ENCODE measurements at places on chromosomes 4 and X.

- no peaks in the 10 kb centered on the region for H3K36me3 ChIP-seq
- H3K4me3 ChIP-seq: no peak overlapping the region
- H3K4me1 ChIP-seq: no peaks in the 10 kb centered on the region
- no peak for DNase-seq
These were observed 88.9 kb downstream of the UBE2K start for GRCh38 chr4:39786838-39787237.

GRCh38 chrX:97065066-97065465 is 181.4 kb downstream of the RPA4 start:
- no peak overlapping the region for H3K27ac ChIP-seq
- no peaks in the 10 kb centered on the region for H3K36me3 ChIP-seq
- peaks cover 2% of the 10 kb centered on the region for H3K4me1 ChIP-seq
- H3K4me3 ChIP-seq: no peak overlapping the region
- DNase-seq: no peak

DNA sequence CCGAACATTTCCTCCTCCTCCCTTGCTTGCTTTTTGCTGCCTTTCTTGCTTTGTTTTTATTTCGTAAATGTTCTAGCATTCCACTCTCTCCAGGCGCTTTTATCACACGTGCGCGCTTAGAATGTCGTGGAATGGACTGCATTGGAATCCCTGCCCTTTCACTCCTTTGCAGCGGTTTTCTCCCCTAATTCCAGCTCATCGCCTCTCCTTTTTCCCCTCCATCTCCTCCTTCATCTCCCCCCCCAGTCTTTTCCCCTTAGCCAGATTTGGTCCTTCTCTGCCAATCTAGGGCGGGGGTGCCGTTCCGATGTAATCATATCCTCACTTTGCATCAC is 579 bp downstream of the OGT start:
- DNase-seq: no peak
- peak overlapping the region; percentile 72 for H3K27ac ChIP-seq
- H3K4me1 ChIP-seq: no peaks in the 10 kb centered on the region
- no peaks in the 10 kb centered on the region for H3K36me3 ChIP-seq
- H3K27me3 ChIP-seq: no peaks in the 10 kb centered on the region

GRCh38 chrX:13994536-13995080 is 35.1 kb downstream of the GEMIN8 start:
- H3K27me3 ChIP-seq: no peaks in the 10 kb centered on the region
- no peak overlapping the region for H3K27ac ChIP-seq
- no peak for DNase-seq
- H3K4me1 ChIP-seq: no peaks in the 10 kb centered on the region
- H3K36me3 ChIP-seq: no peaks in the 10 kb centered on the region
- no peak overlapping the region for H3K4me3 ChIP-seq

DNA sequence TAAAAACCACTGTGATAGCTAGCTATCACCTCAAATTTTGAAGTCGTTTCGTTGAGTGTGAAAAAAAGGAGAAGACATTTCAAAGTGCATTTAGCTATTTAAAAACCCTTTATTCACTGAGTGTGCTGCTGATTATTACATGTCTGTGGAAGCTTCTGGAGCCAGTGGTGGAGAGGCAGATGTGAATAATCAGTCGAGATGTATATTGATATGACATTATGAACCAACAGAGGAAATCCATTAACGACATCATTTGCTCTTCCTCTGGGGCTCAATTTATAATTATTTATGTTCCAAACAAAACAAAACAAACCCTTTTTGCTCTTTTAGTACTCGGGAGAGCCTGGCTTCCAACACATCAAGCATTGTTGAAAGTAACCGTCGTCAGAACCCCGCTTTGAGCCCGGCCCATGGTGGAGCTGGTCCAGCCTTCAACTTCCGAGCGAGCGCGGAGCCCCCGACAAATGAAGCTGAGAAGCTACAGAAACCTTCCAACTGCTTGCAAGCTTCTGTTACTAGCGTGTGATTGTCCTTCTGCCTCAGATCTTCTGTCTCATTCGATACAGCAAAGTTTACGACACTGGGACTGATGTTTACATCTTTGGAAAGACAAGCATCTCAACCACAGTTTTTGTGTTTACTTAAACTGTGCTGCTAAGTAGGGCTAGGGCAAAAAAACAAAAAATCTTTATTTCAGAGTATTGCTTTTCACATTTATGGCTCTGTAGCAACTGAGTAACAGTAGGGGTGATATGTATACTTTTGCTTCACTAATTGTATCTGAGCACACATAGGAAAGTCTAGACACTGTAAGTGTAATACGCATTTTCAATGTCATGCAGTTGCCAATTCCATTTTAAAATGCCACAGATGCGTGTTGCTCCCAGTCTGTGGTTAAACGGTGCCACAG is 111.9 kb downstream of the STOX2 start:
- H3K27me3 ChIP-seq: no peaks in the 10 kb centered on the region
- H3K27ac ChIP-seq: no peak overlapping the region
- H3K4me3 ChIP-seq: no peak overlapping the region
- H3K4me1 ChIP-seq: no peaks in the 10 kb centered on the region

DNA sequence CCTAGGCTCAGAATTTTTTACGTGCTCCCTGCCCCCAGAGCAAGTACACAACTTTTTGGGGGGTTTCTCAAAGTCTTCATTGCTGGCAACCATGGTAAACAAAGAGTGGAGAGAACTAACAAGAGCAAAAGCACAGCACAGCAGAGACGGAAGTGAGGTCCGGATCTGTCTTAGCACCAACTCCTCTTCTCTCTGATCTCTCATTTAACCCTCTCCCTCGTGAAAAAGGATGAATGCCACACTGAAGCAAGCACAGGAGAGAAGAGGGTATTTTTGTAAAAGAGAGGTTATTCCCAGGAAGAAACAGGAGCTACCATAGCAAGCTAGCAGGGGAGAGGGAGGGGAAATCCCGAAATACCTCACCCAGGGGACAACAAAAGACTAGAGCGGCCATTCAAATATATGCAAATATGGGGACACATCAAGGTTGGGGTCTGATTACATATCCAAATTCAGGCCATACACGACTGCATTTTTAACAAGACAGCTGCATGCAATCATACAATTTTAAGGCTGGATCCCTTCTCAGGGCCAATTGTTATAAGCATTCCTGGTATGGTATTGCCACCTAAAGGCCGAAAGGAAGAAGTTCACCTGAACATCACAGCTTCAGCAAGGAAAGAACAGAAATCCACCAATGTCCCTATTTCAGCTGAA is 46.6 kb downstream of the CD40LG start:
- H3K4me1 ChIP-seq: no peaks in the 10 kb centered on the region
- H3K27ac ChIP-seq: no peak overlapping the region
- no peaks in the 10 kb centered on the region for H3K36me3 ChIP-seq
- no peaks in the 10 kb centered on the region for H3K27me3 ChIP-seq
- no peak for DNase-seq
- H3K4me3 ChIP-seq: no peak overlapping the region

GRCh38 chr4:88144866-88145300 is 13.6 kb downstream of the ABCG2 start:
- H3K4me1 ChIP-seq: no peaks in the 10 kb centered on the region
- H3K27me3 ChIP-seq: no peaks in the 10 kb centered on the region
- H3K4me3 ChIP-seq: no peak overlapping the region

GRCh38 chrX:40968180-40968579 is 117.1 kb upstream of the USP9X start:
- H3K36me3 ChIP-seq: no peaks in the 10 kb centered on the region
- no peak for DNase-seq
- H3K27me3 ChIP-seq: no peaks in the 10 kb centered on the region

DNA sequence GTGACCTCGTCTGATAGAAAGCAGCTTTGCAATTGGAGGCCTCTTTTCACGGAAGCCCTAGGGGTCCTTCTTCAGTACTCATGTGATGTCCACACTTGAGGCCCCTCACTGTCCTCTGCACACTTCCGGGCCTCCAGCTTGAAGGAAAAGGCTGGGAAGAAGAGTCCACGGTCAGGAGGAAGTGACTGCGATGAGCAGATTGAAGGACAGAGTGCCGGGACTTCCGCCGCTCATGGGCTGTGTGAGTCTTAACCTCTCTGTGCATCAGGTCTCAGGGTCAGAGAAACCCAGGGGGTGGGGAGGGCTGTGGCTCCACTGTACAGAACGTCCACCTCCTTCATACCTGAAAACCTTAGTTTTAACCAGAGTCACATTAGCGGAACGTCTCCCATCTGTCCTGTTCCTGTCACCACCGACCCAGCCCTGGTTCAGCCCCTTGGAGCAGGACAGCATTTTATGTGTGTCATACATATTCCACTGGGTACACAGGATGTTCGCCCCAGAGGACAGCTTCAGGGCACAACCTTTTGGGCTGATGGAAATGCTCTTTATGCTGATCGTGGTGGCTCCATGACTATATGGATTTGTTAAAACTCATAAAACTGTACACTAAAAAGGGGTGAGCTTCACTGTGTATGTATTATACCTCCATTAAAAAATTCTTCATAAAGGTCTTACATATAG is 51.0 kb upstream of the SORCS2 start:
- no peak for DNase-seq
- H3K36me3 ChIP-seq: no peaks in the 10 kb centered on the region
- H3K27ac ChIP-seq: no peak overlapping the region
- no peaks in the 10 kb centered on the region for H3K27me3 ChIP-seq
- H3K4me1 ChIP-seq: no peaks in the 10 kb centered on the region

DNA sequence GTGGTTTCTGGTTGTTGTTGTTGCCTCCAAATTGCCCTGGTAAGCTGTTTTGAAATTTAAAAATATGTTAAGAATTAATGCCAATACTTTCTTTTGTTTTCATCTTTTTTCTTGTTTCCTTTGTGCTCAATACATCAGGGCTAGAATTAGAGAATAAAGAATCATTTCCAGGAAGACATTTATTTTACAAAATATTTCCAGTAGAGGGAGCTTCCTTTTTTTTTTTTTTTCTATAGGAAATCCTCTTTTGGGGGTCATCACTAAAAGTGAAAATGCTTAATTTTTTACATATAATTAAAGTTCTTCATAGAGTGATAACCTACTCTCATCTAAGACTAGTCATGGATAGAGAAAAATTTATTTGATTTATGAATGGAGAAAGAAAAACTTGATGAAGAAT is 2.4 kb downstream of the GLRA3 start:
- H3K4me1 ChIP-seq: no peaks in the 10 kb centered on the region
- H3K27me3 ChIP-seq: no peaks in the 10 kb centered on the region
- DNase-seq: no peak
- H3K36me3 ChIP-seq: no peaks in the 10 kb centered on the region

GRCh38 chr4:174591243-174592021 is 69.1 kb upstream of the HPGD start:
- no peaks in the 10 kb centered on the region for H3K4me1 ChIP-seq
- no peak overlapping the region for H3K4me3 ChIP-seq
- no peaks in the 10 kb centered on the region for H3K36me3 ChIP-seq
- H3K27ac ChIP-seq: no peak overlapping the region
- no peaks in the 10 kb centered on the region for H3K27me3 ChIP-seq

GRCh38 chr4:153950100-153950979 is 161.5 kb upstream of the SFRP2 start:
- H3K4me3 ChIP-seq: no peak overlapping the region
- no peak for DNase-seq
- no peak overlapping the region for H3K27ac ChIP-seq
- H3K27me3 ChIP-seq: no peaks in the 10 kb centered on the region

- no peaks in the 10 kb centered on the region for H3K27me3 ChIP-seq
- peak; percentile 54 for DNase-seq
- H3K4me1 ChIP-seq: peaks cover 16% of the 10 kb centered on the region
- H3K27ac ChIP-seq: peak within 1 kb of the TSS; percentile 76
- peak within 1 kb of the TSS; percentile 47 for H3K4me3 ChIP-seq
These were observed at the start of gene SPON2 for GRCh38 chr4:1172228-1172851. Gene SPON2 (minus strand): TSS chr4:1172583.

GRCh38 chrX:154046940-154047610 is 27.4 kb upstream of the IRAK1 start:
- peaks cover 31% of the 10 kb centered on the region for H3K4me1 ChIP-seq
- H3K27ac ChIP-seq: no peak overlapping the region
- H3K27me3 ChIP-seq: no peaks in the 10 kb centered on the region
- H3K36me3 ChIP-seq: no peaks in the 10 kb centered on the region
- no peak for DNase-seq

- DNase-seq: no peak
- no peaks in the 10 kb centered on the region for H3K27me3 ChIP-seq
- H3K27ac ChIP-seq: no peak overlapping the region
These were observed 108.6 kb downstream of the TBL1X start for GRCh38 chrX:9573282-9574106.

DNA sequence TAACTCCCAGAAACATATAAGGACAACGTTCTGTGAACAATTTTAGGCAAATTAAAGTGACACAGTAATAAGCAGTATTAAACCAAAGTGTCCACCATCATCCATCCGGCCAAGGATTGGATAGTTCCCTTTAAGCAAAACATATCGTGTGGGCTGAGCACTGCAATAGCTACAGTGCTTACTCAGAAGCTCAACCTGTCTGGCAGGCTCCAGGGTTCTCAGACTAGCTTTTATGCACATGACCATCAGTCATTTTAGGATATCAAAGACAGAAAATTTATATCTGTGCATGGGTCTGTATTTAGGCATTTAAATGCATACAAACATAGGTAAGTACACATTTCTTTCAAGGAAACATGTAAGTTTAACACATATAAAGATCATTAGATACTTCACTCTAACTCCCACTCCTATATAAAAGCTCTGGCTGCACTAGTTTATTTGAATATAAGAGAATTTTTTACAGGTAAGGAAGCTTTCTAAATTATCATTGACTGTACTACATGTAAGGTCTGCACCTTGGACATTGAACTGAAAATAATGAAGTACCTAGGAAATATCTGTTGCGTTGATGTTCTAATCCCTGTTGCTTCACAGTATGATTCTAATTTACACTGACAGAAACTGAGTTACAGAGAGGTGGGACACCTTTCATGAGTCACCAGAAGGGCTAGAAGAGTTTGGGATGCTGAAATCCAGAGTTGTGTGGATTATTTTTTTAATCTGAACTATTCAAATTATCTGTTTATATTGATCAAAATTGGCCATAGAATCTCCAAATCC is 67.6 kb downstream of the ELOVL6 start:
- H3K27ac ChIP-seq: no peak overlapping the region
- H3K4me3 ChIP-seq: no peak overlapping the region
- no peaks in the 10 kb centered on the region for H3K27me3 ChIP-seq
- no peaks in the 10 kb centered on the region for H3K4me1 ChIP-seq
- DNase-seq: no peak

DNA sequence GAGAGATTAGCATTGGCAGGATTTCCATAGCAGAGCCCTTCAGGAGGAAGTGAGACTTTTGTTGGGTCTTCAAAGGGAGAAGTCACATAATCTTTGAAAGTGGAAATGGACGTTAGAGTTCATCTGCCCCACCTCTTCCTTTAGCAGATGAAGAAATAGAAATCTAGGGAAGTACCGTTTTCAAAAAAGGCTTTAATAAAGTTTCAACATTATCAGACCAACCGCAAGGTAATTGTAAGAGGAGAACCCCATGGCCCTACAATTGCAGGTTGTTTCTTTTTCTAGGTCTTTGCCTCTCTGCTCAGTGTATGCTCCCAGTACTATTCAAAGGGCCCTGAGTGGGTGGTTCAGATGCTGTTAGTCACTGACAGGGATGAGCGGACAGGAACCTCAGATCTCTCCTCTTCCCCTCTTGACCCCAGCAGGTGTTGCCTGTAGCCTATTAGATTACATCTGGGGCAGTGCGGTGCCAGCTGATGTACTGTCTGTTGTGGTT is 48.6 kb upstream of the AP1S2 start:
- H3K4me1 ChIP-seq: peaks cover 2% of the 10 kb centered on the region
- H3K4me3 ChIP-seq: no peak overlapping the region
- H3K27ac ChIP-seq: no peak overlapping the region
- no peaks in the 10 kb centered on the region for H3K27me3 ChIP-seq
- H3K36me3 ChIP-seq: no peaks in the 10 kb centered on the region

- no peaks in the 10 kb centered on the region for H3K36me3 ChIP-seq
- no peak overlapping the region for H3K4me3 ChIP-seq
- DNase-seq: no peak
- no peaks in the 10 kb centered on the region for H3K4me1 ChIP-seq
- H3K27me3 ChIP-seq: no peaks in the 10 kb centered on the region
- H3K27ac ChIP-seq: no peak overlapping the region
These were observed 242.5 kb upstream of the PUDP start for GRCh38 chrX:7390441-7390840.
